Suppressor macrophage treated with lipopolysaccharide for 4 hours (primary cell): ENCODE measurements at places on chromosomes 13 and 19.

DNA sequence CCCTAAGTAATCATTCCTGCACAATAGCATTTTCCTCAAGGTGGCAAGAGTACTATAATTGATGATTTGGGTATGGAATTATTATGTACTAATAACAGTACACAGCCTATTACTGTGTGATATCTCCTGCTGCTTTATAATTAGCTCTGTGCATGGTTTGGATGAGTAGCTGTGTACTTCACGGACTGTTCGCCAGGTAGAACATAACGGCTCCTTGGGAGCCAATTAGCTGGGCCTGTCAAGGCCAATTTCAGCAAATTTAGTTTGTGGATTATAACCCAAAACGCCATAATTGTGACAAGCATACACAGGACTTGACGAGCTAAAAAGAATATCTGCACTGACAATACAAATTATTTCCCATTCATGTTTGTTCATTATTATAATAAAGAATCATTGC lies 1584.2 kb downstream of the SLITRK1 start:
- DNase-seq: no peak

DNA sequence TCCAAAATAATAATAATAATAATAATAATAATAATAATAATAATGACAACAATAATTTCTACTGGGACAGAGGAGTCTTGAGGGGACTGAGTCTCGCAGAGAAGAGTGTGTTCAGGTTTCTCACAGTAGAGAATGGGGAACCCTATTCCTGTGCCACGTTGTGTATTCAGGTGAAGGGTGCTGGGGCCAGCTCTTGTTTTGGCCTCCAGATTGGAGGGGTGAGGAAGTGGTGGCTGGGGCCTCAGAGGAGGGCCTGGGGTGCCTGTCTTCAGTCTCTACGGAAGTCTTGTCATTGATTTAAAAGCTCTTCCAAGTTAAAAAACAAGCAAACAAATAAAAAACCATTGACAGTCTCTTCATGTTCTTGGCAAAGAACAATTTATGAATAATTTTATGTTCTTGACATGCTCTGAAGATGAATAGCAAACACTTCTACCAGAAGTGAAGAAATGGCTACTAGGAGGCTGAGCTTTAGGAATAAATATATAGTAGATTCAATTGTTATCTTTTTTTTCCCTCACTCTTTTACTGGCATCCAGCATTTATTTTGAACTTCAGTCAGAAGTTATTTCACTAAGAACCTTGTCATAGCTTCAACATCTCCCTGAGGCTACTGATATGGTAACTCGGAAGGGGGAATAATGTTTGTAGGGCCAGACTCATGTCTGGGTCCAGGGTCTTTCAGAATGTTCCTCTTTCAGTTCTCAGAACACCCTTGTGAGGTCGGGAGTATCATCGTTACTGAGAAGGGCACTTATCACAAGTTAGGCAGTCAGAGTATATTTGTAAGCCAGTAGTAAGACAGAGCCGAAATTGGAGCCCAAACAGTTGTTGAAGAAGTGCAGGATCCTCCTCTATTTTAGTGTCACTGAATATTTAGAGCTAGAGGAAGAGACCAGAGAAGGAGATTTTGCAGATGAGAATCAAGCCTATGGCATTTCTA lies 13.1 kb downstream of the LRCH1 start:
- DNase-seq: no peak

- no peak for DNase-seq
Observed at GRCh38 chr13:31010296-31010695, 77.8 kb downstream of the TEX26 start.

DNA sequence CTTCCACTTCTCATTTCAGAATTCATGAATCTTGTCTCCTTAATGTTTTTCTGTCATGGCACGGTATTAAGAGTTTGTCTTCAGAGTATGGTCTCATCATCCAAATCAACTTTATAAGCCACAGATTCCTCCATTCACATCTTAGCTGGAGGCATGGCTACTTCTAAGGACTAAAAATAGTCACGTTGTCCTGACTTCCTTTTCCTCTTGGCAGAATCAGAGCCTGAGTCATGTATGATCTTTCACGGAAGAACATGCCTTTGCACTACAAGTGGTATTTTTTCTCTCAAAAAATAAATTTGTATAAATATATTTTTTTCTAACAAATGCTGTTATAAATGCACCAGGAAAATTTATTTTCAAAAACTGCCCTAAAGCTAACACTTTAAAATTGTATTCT lies 71.4 kb downstream of the ALOX5AP start:
- peak; percentile 71 for DNase-seq

- no peak for DNase-seq
Observed at GRCh38 chr13:51841732-51842131, 3.2 kb downstream of the TMEM272 start.

- DNase-seq: no peak
Observed at GRCh38 chr13:28099396-28100149, 803 bp downstream of the FLT3 start.

DNA sequence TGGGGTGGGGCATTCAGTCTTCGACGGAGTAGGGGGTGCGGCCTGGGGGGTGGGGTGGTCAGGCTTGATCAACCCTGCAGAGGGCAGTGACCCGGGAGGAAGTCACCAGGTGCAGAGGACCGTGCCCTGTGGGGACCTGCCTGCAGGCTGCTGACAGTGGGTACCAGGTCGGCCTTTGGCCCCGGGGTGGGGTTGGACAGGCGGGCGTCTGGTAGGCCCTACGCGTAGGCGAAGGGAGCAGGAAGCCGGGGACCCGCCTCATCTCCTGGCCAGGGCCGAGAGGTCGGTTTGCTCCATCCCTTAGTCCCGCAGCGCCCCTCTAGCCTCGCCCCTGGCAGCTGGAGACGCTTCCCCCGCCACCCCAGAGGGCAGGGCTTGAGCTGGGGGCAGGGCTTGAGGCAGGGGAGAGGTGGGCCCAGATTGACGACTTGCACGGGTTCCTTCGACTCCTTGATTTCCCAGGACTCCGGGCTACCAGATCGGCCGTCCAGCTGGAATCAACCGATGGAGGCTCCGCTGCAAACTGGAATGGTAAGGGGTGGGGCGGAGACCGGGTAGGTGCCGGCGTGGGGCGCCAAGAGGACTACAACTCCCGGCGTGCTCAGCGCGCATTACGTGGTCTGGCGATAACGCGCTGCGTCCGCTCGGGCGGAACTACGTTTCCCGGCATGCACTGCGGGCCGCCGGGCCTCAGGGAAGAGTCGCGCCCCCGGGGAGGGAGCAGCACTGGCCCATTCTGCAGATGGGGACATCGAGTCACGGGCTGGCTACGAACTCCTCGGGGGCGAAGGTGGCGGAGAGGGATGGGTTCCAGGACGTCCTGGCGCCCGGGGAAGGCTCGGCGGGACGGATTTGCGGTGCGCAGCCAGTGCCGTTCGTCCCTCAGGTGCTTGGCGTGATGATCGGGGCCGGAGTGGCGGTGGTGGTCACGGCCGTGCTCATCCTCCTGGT lies at the start of gene PNPLA6:
PNPLA6 (plus strand) TSS at position 671 of the 951 bp plus-strand sequence; CDS start at position 743, 72 bp downstream.
- DNase-seq: peak; percentile 95

DNA sequence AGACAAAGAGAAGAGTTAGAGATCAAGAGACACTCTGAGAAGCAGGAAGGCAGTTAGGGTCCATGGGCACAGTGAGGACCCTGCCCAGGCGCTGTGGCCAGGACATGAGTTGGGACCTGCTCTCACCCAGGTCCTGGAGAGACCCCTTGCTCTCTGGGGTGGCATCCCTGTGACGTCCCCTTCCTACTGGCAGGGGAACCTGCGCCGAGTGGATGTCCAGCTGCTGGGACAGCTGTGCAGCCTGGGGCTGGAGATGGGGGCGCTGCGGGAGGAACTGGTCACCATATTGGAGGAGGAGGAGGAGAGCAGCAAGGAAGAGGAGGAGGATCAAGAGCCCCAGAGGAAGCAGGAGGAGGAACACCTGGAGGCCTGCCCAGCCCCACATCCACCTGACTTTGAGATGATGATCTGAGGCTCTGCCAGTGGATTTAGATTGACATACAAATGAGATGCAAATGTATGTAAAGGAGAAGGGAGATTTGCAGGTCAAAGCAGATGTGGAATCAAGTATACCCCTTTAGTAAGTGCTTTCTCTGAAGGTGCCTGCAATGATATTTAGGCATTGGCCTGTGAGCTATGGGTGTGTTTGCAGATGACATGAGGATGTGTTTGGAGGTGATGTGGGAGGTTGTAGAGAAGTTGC lies 978 bp downstream of the ERICH4 start:
- DNase-seq: no peak

DNA sequence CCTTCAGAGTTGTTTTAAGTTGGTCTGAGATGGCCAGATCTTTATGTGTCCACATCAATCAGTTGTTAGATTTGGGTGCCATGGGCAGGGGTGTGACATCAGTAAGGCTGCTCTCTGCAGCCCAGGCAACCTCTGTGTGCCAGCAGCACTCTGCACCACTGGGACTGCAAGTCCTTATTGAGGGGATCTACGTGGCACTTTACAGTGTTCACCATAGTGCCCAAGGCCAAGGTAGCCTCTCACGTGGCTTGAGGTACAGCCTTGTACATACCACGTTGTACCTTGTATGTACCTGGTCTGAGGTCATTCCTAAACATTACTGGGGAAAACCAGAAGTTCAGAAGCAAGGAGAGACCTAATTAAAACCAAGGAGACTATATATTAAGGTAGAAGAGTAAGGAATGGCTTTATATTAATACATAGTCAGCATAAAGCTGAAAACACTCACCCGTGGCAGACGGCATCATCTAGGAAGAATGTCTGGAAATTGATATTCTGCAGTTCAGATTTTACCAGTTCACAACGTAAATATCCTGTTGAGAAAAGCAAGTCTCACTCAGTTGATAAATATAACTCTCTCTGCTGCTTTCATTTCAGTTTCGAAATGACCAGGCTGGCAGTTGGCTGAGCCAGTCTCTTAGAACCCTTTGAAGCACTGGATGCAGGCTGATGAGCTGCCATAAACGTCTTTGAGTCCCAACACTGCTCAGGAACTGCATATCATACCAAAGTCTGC lies 128.8 kb downstream of the ZDHHC20 start:
- DNase-seq: peak; percentile 5

GRCh38 chr13:27403203-27403678 lies 21.2 kb upstream of the GTF3A start:
- peak; percentile 62 for DNase-seq

GRCh38 chr19:23999821-24000610 lies 85.3 kb downstream of the ZNF726 start:
- DNase-seq: no peak

GRCh38 chr19:771332-771785 lies 20.4 kb downstream of the MISP start:
- DNase-seq: peak; percentile 66

DNA sequence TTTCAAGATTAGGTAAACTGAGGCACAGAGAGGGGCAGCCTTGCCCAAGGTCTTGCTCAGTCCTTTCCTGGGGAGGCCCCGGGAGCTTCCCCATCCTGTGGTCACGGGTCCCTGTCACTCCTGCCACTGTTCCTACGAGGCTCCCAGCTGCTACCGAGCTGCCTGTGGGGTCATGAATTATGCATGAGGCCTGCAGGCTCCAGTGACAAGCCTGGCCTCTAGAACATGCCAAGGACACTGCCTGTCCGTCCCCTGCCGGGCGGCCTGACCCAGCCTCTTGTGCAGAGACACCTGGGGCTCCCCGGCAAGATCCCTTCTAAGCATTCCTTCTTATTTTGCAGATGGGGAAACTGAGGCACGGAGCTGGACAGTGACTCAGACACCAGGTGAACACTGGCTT lies 2.7 kb downstream of the FCHO1 start:
- no peak for DNase-seq

DNA sequence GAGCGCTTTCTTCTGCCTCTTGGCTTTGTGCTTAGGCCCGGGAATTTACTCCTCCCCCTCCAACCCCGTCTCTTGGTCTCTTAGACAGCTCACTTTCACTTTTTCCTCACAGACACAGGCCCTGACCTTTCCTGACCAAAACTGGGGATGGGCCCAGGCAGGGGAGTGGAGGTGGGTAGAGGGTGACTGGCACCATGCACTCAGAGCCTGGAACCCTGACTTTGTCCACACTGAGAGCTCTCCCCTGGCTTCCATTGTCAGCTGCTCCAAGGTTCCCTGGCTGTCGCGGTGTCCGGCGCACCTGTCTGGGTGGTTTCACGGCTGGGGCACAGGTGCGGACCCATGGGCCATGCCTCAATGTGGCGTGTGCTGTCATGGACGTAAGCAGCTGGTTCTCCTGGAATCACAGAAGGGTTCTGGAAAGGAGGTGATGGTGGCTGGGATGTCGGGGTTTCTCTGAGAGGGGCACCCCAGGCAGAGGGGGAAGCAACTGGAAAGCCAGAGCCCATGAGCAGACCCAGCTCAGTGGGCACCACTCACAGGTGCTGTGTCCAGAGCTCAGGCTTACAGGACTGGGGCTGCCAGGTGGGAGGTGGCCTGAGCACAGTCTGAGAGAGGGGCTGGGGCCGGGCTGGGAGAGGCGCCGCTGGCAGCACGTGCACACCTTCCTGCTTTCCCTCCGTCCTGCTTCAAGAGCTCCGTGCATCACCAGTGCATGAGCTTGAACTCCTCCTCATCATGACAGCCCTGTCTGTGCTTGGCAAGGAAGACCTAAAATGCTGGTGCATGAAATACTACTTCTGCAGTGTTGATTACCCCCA lies 28.0 kb upstream of the C1QTNF9 start:
- DNase-seq: peak; percentile 32

DNA sequence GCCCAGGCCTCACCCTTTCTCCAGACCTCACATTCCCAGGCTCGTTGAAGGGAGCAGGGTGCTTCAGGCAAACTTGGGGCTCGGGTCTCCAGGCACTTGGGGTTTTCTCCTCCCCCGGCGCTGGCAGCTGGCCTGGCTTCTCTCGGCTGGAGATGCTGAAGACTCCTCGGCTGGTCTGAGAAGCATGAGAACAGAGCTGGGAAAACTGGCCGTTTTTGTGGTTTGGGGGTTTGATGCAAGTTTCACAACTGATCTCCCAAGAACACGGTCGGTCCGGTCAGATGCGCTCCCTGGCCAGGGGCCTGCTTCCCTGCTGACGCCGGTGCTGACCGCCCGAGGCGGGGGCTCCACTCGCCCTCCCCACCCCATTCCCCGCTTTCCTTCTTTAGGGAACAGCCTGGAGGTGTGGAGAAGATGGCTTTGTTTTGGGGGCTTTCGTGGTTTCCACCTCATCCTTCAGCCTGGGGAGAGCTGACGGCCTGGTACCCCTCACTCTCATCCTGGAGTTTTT lies 35.3 kb downstream of the CEBPA start:
- DNase-seq: no peak

DNA sequence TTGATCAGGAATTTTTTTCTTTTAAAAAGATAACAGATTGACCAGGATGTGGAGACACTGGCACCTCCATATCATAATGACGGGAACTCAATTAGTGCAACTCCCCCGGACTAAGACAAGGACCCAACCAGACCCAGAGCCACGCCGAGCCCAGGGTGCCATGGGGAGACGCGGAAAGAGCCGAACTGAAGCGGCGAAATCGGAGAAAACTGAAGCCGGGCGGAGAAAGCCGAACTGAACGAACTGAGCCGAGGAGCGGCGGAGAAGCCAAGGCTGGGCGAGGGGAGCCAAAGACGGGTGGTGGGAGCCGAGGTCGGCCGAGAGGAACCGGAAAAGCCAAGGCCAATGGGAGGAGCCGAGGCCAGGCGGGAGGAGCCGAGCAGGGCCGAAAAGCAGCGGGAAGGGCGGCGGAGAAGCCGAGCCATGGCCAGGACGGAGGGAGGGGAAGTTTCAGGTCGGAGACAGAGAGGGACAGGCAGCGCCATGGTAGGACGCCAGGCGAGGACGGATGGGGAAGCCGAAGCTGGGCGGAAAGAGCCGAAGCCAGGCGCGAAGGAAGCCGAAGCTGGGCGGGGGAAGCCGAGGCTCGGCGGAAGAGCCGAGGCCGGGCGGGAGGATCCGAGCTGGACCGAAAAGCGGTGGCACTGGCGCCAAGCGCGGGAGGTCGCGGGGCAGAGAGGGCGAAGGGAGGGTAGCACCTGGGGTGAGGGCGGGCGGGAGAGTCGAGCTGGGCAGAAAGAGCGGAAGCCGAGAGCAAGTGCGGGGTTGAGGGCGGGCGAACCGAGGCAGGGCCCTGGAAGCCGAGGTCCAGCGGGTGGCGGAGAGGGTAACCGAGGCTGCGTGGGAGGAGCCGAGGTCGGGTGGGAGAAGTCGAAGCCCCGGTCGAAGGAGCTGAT lies 29.4 kb downstream of the ZNF557 start:
- peak; percentile 94 for DNase-seq
